ENCODE measurements at places on chromosomes 11 and 22. TPM values are rescaled to one million over a fixed set of nuclear protein-coding genes. Genes with fewer than 3 reads are reported as not detected.

DNA sequence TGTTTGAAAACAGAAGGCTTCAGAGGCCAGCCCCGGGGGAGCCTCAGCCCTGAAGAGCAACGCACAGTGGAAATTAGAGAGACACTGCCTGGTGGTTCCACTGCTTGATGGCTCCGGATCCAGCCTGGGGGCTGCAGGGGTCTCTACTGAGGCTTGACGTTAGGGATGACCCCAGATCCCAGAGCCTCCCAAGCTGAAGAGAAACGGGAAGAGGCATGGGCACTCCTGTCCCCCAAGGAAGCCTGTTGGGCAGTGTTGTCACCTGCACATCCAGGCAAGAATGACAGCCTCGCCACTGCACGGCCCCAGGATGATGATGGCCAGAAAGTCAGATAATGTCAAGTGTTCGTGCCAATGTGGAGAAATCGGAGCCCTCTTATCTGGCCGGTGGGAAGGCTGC is 56.8 kb upstream of the FGF3 start:
- DNase-seq, result no peak

DNA sequence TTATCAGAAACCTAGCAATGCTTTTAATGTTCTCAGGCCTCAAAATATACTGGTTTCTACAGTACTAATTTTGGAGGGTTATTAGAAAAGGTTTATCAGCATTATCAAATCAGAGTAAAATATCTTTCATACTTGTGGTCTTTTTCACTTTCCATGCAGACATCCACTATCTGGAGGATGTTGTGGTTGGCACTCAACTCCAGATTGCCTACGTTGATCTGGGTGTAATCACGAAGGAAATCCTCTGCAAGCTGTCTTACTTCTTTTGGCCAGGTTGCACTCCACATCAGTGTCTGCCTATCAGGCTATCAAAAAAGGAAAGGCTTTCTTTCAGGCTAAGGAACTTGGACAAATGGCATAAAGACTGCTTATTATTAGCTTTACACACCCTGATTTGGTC is 11.6 kb downstream of the DDX17 start:
- DNase-seq, result no peak

GRCh38 chr11:45964911-45965389 is 42.5 kb downstream of the LARGE2 start:
- peak; percentile 65 for DNase-seq

GRCh38 chr11:90947930-90948329 is 725.1 kb upstream of the CHORDC1 start:
- DNase-seq, result no peak

- no peak for DNase-seq
Measured at GRCh38 chr11:133191931-133192330, 340.4 kb downstream of the OPCML start.

DNA sequence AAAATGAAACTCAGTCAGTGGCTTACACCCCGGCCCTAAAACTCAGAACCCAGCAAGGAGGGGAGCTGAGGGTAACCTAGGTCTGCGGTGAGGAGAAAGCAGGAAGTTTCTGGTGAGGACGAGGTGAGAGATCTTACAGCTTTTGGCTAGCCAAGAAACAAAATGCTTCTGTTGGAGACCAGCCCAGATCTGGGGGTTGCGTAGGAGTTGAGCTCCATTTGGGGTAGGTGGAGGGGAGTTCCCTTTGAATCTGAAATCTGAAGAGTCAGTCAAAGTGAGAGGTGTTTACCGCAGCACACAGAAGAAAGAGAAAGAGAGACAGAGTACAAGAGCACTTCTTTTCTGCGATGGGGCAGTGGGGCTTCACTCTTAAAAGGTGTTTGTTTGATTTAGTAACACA is 29.6 kb downstream of the EHF start:
- DNase-seq, result no peak

GRCh38 chr11:114738954-114739353 is 60.6 kb downstream of the NXPE2 start:
- DNase-seq, result peak; percentile 4

Gene ARHGAP42
- polyA plus RNA-seq, result 5.4 TPM

Gene C1QTNF4
- not detected for polyA plus RNA-seq

Gene TPBGL
- polyA plus RNA-seq, result 0.09 TPM

DNA sequence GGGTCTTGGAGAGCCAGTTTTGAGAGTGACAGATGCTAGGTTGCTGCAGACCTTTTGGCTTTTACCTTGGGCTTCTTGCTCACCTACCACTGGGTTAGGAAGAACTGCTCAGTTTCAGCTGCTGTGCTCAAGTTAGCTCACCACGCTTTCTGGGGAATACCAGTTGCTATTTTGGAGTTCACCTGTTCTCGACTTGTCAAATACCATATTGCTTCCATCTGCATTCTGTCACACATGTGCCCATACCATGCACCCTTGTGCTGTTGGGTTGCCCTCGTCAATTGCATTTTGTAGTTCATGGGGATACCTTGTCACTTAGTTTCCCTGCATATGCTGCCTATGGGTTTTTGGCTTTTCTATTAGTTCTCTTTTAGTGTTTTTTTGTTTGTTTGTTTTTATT is 23.0 kb upstream of the BARX2 start:
- DNase-seq, result no peak

GRCh38 chr11:122339436-122340060 is 223.5 kb upstream of the BLID start:
- no peak for DNase-seq

GRCh38 chr22:39520226-39521105 is at the start of gene ATF4:
TSS of gene ATF4 (plus strand) at chr22:39520562. CDS start at chr22:39521446, 884 bp downstream.
- DNase-seq, result peak; percentile 40

DNA sequence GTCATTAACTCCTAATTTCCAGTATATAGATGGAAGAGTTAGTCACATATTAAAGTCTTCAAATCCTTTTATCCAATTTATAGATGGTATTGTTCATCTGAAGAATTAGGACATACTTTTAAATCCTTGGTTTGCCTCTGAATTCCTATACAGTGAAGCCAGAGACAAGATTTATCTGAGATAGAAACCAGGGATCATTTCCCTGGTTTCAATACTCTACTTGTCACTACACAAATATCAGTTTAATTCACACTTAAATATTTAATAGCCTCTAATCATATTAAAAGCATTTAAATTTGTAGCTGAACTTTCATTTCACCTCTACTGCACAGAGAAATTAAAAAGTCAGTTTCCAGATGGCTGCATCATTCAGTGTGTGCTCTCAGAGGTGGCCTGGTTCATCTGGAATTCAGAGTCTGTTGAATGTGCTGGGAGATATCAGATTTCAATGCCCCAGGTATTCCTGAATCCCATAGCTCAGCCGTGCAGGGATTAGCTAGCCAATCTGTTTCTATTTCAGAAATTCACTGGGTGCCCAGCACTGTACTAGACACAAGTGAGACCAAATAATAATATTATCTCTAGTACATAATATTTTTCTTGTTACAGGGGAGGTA is 344.3 kb downstream of the AASDHPPT start:
- DNase-seq, result no peak

DNA sequence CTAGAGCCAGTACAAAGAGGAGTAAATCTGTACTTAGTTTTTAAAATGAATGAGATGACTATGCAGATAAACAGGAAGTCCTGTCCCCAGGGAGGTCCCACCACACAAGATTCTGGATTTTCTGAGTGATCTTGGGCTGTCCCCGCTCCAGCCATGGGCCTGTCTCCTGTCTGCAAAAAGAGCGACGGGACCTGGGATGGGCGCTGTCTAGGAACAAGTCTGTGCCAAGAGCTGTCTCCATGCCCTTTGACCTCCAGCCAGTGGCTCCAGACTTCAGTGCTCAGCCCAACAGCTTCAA is 6.0 kb downstream of the CSNK1E start:
- no peak for DNase-seq

DNA sequence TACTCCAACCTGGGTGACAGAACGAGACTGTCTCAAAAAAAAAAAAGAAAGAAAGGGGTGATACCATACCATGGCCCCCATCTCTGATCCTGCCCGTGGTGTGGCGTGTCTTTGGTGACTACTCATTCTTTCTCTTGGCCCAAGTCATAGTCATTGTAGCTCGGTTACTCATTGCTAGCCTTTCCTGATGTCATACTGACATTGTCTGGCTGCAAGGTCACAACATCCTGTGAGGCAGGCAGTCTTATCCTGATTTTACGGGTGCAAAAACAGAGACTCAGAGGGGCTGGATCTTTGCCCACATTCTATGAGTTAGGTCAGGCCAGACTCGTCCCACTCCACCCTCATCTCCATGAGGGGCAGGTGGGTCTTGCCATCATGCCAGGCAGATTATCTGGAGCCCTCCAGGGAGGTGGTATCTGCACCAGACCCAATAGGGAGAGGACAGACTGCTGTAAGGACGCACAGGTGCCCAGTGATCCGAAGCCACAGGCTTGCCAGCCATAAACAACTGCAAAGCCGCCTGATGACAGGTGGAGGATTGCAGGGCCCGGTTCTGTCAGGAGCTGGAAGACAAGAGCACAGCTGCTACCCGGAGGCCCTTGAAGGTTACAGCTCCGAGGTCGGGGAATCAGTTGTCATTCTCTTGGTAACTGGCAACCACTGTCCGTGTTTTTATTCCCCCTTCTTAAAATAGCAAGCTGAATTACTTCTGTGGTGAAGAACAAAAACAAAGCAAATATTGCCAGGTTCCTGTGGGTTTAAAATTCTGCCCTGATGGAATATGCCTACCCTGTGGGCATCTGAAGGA is 13.8 kb downstream of the TOM1 start:
- DNase-seq, result peak; percentile 21

DNA sequence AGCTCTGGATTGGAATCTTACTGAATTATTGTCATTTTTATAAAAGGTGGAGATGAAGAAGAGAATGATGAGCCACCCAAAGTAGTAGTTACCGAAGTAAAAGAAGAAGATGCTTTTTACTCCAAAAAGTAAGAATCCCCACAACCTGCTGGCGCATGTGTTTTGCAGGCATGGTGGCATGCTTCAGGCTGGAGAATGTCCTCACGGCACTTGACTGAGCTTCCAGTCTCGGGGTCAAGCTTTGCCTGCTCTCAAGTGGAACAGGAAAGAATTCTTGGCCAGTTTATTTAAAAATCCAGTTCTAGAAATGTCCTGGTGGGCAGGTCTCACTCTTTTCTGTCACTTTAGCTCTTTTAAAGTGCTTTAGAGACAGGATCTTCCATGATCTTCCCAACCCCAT is 17.5 kb downstream of the NUP50 start:
- DNase-seq, result no peak

DNA sequence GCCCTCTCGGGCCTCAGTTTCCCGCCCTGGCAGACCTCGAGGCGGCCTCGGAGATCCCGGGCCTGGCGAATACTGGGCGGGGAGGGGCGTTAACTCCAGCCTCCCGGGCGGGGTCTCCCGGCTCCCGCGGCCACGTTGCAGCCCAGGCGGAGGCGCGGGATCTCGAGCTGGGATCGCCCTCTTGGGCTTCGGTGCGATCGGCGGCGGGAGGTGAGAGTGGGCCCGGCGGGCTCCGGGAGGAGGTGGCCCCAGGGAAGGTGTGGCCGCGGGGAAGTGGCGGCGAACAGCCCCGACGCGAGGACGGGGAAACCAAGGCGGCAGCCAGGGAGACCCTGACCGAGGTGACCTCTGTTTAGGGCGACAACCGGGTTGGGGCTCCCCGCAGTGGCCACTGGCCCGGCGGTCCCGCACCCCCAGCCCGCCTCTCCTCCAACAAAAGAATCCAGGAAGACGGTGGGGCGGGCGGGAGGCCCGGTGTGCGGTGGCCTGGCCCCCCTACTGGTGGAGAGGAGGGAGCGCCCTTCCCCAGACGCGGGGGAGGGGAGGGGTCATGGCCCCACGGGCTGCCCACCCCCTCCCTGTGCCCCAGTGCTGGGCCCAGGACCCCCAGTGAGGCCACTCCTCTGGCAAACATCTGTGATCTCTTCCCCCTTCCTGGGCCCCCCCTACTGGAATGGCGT is at the start of gene PHETA2:
PHETA2 (plus strand) TSS at position 117 of the 680 bp plus-strand sequence. CDS start 3,046 bp downstream, outside the sequence.
- DNase-seq, result no peak

Gene LUZP2
- not detected for polyA plus RNA-seq

DNA sequence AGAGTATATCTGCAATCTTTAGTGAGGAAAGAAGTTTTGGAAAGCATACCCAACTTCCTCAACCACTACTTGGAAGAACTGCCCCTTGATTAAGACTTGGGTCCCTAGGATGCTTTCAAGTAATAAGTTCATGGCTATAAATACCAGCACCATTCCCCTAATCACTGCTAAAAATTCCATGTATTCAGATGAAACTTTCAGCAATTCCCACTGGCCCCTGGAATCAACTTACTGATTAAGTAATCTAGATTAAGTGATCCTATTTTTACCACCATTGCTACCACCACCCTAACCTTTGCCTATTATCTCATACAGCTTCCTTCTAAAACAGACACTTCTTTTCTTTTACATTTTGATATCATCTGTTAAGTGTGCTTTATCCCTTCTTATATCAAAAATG is 10.5 kb downstream of the PICALM start:
- DNase-seq, result no peak

DNA sequence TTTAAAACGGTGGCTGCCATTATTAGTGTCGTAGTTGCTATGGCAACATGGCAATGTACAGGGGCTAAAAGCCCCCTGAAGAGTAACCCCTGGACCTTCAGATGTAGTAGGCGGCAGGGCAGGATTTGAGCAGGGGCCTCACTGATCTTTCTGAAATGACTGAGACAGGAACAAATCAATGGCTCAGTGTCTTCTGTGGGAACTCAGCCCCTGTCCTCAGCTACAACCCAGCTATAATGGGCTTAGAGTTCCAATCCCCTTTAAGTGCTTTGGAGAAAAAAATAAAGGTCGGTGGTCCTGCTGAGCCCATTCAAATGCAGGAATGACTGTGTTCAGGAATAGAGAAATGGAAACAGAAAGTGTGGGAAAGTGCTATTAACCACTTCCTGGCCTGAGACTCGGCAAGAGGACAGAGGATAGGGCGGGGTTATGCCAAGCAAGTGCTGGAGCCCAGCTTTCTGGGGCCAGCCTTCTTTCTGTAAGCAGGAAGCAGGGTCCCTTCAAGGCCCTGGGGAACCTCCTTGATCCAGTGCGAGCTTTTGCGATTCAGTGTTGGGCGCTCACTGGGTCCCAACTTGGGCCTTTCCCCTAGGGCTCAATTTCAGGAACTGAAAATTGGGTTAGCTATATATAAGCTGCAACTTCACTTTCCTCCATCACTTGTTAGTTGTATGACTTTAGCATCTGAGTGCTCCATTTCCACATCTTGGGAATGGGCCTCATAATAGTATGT is 6.1 kb upstream of the CD82 start:
- no peak for DNase-seq

Gene HBE1
- not detected for polyA plus RNA-seq

Gene LRRC10B
- polyA plus RNA-seq, result not detected

Gene FGF19
- polyA plus RNA-seq, result not detected

GRCh38 chr11:112004389-112004788 is 20.8 kb upstream of the DLAT start:
- no peak for DNase-seq

Gene CEP126
- 2.0 TPM for polyA plus RNA-seq

Gene SCUBE1
- polyA plus RNA-seq, result 0.01 TPM

GRCh38 chr22:49594078-49594477 is 233.6 kb downstream of the BRD1 start:
- DNase-seq, result no peak

GRCh38 chr11:94245121-94245520 is 59.3 kb upstream of the IZUMO1R start:
- DNase-seq, result no peak

DNA sequence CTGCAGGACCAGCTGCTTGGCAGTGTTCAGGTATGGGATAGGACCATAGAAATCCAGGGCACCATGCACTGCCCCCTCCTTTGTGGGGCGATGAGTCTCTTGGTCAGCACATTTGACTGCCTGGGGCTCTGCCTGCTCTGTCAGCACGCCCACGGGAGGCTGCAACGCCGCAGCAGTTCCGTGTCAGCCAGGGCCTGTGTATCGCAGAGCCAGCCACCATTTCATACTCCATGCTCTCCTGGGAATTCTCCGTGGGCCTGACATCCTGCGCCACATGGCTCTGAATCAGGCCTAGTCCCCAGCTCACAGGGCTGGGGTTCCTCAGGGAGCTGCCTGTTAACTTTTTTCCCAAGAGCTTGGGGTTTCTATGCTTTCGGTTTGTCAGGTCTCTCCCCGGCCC is 16.9 kb upstream of the RELT start:
- DNase-seq, result no peak

Gene TUT1
- 11.1 TPM for polyA plus RNA-seq
